CD4-positive, alpha-beta T cell treated with Interleukin-1 beta for 1 hour (primary cell): ENCODE measurements at places on chromosomes 7 and 10.

GRCh38 chr7:85115006-85115405, 71.8 kb downstream of the SEMA3D start:
- no peak for DNase-seq

GRCh38 chr10:92328993-92329392, 38.0 kb downstream of the MARCHF5 start:
- DNase-seq, result no peak

- no peak for DNase-seq
These were observed 120.1 kb downstream of the WDFY4 start for GRCh38 chr10:48804740-48805182.

DNA sequence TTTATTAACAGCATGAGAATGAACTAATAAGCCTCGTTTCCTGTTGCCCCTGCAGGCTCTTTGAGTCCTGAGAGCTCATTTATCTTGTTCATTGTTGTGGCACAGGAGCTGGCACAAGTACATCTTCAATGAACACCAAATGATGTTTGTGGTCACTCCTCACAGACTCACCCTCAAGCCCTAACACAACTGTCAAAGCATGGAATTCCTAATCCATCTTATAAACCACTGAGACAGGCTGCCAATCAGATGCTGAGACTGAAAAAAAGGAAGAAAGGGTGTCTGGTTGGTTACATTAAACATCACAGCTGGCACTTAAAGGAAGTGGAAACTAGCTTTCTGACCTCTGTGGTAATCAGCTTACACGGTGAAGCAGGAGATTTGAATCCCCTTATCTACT, 7.7 kb upstream of the CCDC172 start:
- no peak for DNase-seq

- no peak for DNase-seq
These were observed 184.6 kb downstream of the RAMP3 start for GRCh38 chr7:45342236-45342635.

DNA sequence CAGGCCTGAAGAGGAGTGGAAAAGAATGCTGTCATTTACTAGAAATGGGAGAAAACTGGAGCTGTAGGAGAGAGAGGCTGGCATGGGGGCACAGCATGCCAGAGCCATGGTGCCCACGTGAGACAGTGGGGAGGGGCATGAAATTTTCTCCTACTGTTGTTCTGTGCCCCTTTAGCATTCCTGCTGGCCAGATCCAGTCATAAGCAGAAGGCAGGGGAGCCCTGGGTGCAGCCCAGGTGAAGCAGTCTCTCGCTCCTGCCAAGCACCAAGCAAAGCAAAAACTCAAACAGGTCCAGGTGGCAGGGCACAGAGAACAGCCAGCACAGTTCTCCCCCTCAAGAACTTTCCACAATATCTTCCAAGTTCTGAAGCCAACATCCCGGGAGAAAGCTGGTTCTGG, 383.2 kb downstream of the TCERG1L start:
- DNase-seq, result no peak

GRCh38 chr7:29609162-29610037, 45.8 kb downstream of the PRR15 start:
- no peak for DNase-seq

DNA sequence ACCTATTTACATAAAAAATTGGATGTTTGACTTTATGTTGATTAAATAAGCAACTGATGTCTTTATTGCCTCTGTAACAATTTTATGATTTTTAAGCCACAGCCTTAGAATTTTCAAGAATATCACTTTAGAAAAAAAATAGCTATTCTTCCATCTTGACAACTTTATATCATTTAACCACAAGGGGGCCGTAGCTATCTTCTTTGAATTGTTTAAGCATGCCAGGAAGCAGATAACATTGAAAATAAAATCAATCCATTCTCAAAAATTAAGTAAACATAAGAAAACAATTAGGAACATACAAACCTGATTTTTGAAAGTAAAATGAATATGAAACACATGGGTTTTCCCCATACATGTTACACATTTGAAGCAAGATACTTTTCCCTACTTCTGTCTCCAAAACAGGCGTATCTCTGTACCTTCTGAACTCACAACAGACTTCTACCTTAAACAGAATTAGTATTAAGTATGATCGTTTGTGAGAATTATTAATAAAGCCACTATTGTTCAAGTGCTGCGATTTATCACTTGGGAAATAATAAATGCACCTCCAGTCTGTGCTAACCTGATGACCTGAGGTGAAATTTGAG, 209.0 kb downstream of the CACNA2D1 start:
- no peak for DNase-seq

GRCh38 chr7:87506246-87507180, 31.0 kb upstream of the ABCB4 start:
- no peak for DNase-seq

DNA sequence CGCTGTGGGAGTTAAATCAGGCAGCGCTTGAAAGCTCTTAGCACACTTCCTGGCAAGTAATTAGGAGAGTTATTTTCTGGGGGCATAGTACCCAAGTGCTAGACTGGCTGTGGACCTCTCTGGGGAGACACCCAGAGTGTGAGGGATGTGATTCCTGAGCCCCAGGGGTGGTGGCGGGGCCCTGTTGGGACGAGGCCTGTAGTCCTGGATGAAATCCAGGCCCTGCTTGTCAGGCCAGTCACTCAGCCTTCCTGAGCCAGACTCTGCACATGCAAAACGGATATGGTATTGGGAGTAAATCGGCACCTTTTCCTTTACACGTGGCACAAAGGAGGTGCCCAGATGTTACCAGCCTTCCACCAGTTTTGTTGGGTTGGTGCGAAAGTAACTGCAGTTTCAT, 31.2 kb downstream of the TRRAP start:
- DNase-seq, result no peak

GRCh38 chr10:117126034-117126433, 12.0 kb downstream of the VAX1 start:
- no peak for DNase-seq
